ENCODE measurements at places on chromosomes 7 and 10.

DNA sequence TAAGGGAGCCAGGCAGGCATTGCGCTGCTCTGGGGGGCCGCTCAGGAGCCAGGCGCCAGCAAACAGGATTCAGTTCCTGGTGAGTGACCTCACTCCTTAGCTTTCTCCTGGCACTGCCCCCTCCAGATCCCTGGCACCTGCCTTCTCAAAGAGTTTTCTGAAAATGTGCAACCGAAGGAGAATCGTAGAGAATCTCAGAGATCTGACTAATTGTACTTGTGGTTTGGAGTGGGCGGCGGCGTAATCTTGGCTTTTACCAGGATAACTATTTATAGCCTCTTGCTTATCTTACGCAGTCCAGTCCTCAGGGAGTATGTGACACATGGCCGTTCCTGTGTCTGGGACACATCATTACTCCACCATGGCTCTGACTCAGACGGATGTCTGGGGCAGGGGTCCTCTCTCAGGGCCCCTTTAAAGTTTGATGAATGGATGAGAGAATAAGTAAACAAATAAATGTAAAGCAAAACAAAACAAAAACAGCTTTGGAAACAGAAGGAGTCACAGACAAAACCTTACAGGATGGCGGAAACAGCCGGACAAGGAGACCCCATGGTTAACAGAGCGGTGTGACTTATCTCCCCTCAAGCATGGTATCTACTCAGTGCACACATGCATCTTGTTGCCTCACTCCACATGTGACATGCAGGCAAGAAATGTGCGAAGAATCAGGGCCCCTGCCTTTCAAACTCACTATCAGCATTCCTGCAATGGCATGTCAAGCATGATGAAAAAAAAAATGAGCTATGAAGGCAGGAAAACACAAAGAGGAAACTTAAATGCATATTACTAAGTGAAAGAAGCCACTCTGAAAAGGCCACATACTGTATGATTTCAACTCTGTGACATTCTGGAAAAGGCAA lies 99.7 kb downstream of the TNS3 start:
- peak; percentile 95 for DNase-seq

- DNase-seq = no peak
Measured at GRCh38 chr7:7354674-7355073, 172.3 kb downstream of the C1GALT1 start.

- DNase-seq = no peak
Measured at GRCh38 chr7:14351167-14351566, 361.7 kb upstream of the ETV1 start.

DNA sequence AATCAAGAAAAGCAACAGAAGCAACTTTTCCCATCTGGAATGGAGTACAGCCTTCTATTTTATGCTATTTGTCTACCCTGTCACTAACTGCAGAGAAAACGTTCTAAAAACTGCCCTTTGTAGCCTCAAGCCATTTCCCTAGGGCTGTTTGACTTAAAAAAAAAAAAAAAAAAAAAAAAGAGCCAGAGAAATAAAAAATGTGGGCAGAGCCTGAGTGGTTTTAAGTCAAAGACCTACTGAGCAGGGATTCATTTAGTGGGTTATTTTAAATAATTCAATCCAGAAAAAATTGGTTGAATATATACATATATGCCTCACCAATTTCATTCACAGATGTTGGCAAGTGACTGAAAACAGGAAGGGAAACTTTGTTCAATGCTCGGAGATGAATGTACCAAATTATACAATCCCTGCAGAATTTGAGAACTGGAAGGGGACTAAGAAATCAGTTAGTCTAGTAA lies 75.2 kb downstream of the PPP1R3C start:
- DNase-seq = no peak

- no peak for DNase-seq
Measured at GRCh38 chr7:15581352-15581951, 19.6 kb upstream of the AGMO start.

- DNase-seq = no peak
Measured at GRCh38 chr10:8102708-8103401, 48.4 kb downstream of the GATA3 start.

GRCh38 chr10:44968500-44969400 lies 9.1 kb downstream of the RASSF4 start:
- DNase-seq = no peak

GRCh38 chr7:29596593-29597178 lies 33.1 kb downstream of the PRR15 start:
- DNase-seq = no peak

DNA sequence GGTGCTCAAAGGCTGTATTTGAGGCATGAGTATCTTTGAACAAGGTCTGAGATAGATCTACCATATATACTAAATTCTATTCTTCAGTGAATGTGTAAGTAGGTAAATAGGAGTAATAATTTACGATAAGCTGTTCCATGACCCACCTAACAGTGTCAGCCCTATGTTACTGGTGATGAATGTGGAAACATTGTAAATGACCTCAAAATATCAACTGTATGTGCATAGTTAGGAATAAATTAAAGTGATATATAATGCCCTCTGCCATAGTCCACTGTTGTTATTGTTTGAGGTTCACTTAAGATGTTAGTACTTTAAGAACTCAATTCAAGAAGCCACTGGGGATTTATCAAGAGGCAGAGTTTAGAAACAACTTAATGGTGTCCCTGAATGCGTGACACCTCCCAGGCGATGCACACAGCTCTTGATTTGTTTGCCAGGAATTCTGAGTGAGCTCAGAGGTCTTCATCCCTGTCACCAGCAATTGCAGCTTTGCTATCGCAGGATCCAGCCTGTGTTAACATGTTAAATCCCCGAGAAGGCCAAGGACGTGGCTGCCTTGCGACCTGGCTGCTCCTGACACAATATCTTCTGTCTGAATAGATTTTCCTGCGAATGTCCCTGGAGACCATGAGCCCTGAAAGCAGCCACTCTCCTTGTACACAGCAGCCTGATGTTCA lies 104.9 kb downstream of the KLF6 start:
- no peak for DNase-seq

- DNase-seq = peak; percentile 81
Measured at GRCh38 chr10:106224676-106225075, 939.8 kb downstream of the SORCS1 start.

GRCh38 chr7:80493121-80493849 lies 18.6 kb downstream of the GNAT3 start:
- no peak for DNase-seq

DNA sequence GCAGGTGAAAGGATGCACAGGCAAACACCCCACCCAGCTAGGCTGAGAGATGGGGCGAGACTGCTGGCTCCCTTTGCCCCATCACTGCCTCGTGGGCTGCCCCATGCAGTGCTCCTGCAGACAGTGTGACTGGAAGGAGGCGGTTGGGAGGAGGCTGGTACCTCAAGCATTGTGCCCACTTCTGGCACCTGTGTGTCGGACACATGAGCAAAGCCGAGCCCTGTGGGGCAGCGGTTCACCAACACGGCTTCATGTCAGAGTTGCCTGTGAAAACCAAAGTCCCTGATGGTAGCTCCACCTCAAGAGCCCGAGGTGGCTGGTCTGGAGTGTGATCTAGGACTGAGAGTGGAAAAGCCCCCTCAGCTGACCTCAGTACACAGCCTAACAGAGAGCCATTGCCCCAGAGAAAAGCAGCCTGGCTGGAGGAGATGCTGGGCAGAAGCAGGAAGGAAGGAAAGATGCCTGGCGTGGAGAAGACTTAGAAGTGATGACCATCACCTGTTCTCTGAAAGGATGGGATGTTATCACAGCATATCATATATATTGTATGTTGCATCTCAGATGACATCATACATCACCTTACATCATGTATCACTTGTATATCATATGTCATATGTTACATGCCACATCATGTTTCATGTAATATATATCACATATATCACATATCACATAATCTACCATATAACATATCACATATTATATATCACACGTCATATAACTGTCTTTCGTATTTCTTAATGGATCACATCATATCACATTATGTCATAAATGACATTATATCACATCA lies 75.6 kb downstream of the ADCY1 start:
- DNase-seq = no peak

GRCh38 chr10:3468919-3469638 lies 296.5 kb upstream of the PITRM1 start:
- peak; percentile 88 for DNase-seq

- DNase-seq = no peak
Measured at GRCh38 chr10:76779796-76780301, 857.8 kb downstream of the KCNMA1 start.

GRCh38 chr10:110568055-110568735 lies 700 bp downstream of the SMC3 start:
- DNase-seq = peak; percentile 43

DNA sequence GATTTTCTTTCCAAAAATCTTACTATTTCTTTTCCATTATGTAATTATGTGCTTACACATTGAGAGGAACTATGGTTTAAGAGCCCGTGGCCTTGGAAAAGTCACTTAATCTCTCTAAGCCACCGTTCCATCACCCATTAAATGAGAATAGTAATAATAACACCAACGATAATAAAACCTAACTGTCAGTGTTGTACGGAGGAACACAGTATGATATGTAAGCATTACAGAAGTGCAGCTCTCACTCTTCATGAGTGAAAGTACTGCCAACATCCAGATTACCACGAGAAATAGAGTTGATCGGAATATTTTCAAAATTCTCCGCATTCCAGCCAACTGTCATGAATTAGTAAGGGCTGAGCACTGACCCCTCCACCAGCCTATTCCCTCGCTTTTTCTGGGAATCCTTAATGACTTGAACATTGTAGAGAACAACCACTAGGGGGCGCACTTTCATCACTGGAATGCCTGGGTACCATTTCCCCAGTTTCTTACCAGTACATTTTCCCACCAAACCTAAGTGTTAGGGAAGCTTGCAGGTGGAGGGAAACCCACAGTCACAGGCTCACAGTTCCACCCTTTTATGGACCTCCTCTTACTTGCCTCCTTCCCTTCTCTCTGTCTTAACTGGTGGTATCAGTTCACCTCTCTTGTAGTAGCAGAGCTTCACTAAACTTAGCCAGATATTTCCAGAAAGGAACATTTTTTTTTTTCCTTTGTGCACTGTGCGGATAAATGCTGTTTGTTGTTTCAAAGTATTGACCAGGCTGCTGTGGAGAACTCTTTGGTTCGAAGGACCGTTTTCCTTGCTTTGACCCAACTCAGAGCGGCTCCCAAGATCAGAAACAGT lies 27.8 kb downstream of the NKX2-3 start:
- peak; percentile 61 for DNase-seq

GRCh38 chr7:142960955-142961512 lies 1.1 kb downstream of the KEL start:
- DNase-seq = no peak

DNA sequence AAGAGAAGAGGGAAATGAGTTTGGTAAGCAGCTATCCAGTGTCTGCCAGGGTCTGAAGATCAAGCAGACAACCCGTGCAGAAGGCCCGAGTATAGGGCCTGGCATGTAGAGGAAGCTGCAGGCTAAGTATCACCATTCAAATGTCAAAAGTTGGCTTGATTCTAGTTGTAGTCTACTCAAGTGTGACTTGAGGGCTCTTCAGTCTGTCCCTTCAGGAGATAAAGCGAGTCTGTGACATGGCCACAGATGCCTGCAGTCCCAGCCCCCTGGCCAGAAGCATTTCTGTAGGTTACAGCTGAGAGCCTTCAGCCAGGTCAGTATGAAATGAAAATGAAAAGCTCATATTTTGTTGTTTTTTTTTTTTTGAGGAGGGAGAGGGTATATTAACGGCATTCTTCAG lies 97.8 kb upstream of the EEPD1 start:
- DNase-seq = no peak

GRCh38 chr7:86158111-86158510 lies 485.6 kb upstream of the GRM3 start:
- DNase-seq = no peak

GRCh38 chr10:69638642-69639041 lies 8.6 kb downstream of the FAM241B start:
- no peak for DNase-seq

All from EL (cell line).